Cortex of kidney (tissue), 1 donor: ENCODE measurements at places on chromosomes 3 and 15.

GRCh38 chr3:123053107-123053506, 13.7 kb upstream of the PDIA5 start:
- DNase-seq = no peak

GRCh38 chr3:183254487-183255347, 1.7 kb downstream of the B3GNT5 start:
- DNase-seq = no peak

- DNase-seq = no peak
Measured at GRCh38 chr3:192675958-192676649, 51.2 kb downstream of the FGF12 start.

GRCh38 chr15:56792211-56792610, 58.9 kb upstream of the ZNF280D start:
- DNase-seq = no peak

- DNase-seq = no peak
Measured at GRCh38 chr3:10632741-10633140, 127.4 kb upstream of the ATP2B2 start.

- no peak for DNase-seq
Measured at GRCh38 chr3:10417847-10418246, 87.5 kb downstream of the ATP2B2 start.

GRCh38 chr15:34366271-34367065, 528 bp downstream of the LPCAT4 start:
- no peak for DNase-seq

DNA sequence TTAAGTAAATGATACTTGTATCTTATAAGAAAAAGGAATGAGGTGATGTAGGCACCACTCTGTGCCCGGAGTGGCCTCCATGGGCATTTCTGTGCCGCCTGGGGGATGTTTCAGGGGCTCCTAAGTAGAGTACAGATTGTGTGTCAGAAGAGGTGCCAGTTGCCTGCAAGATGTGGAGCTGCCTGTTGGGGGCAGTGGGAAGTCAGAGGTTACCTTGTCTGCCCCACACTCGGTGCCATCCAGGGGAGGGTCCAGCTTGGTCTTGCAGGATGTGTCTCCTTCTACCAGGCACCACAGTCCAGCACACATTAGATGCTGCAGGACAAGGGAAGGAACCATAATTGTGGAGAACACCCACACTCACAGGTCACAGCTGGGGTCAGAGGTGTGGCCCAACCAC, 208.8 kb downstream of the ADAMTS17 start:
- no peak for DNase-seq

GRCh38 chr3:189869165-189869564, 238.0 kb downstream of the TP63 start:
- no peak for DNase-seq

GRCh38 chr3:38343797-38344594, 2.6 kb upstream of the XYLB start:
- no peak for DNase-seq

DNA sequence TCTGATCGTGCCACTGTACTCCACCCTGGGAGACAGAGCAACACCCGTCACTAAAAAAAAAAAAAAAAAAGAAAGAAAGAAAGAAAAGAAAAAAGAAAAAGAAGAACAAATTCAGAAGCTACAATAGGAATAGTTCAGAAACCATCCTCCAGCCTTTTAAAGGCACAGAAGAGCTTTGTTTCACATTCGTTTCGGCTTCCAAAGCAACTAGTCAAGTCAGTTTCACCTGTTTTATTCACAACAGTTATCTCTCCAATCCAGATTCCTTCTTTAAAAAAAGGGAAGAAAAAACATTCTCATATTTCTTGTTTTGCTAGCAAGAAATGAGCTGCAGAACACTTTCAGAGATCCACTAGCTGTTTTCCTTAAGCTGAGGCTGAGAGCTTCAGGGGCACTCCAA, 767.7 kb upstream of the CFAP20DC start:
- no peak for DNase-seq

GRCh38 chr3:42979044-42979972, at the start of gene GASK1A:
Gene GASK1A (plus strand): TSS chr3:42979311. CDS start chr3:42979643, 332 bp downstream.
- no peak for DNase-seq

- DNase-seq = no peak
Measured at GRCh38 chr15:101615986-101616848, 36.0 kb downstream of the TM2D3 start.

DNA sequence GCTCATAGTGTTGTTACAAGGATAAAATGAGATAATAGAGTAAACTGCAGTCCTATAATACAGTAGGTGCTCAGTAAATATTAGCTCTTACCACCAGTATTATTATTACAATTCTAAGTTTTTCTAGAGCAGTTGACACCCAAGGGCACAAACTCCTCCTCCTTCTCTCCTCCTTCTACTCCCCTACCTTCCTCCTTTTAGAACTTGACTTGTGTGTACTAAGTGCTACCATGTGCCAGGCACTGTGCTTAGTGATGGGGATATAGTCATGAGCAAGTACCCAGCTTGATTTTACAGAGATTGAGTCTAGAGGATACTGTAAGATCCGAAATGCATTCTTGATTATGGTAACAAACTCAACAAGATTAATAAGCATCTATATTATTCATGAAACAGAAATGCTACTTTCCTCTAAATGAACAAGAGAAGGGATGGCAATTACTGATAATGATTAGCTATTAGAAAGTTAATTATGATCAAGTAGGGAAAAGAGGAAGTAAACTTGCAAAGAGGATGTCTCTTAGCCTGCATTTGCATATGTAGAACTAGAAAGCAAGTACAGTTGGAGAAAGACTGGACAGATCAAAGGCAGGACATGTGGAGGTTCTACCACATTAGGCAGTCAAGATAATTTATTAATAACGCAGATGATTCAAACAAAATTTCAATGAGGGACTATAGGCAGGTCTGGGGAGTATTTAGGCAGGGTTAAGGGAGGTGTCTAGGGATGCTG, 72.3 kb downstream of the CLDN11 start:
- no peak for DNase-seq

DNA sequence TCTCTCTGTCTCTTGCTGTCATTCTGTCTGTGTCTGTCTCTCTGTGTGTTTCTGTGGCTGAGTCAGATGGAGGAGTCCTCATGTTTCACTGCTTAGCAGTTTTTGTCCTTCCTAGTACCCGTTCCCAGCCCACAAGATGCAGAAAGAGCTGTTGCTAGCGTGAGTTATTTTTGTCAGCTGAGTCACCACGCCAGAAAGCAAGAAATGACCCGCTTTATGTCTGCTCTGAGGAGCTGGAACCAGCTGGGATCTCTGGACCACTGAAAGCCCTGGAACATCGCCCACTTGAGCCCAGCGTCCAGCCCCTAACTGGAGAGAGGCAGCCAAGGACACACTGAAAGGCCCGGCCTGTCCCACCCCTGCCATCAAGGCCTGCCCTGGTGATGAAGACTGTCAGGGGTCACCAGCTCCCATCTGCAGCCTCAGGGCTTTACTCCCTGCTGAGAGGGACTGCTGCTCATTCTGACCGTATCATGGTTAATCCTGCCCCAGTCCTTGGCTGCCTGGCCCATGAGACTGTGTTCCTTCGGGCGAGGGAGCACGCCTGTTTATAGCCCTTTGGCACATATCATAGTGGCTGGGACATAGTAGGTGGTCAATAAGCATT, 101.7 kb upstream of the TPM1 start:
- no peak for DNase-seq
